Cardiac muscle cell (in vitro differentiated cells and primary cell): ENCODE measurements at places on chromosomes 16 and 17.

DNA sequence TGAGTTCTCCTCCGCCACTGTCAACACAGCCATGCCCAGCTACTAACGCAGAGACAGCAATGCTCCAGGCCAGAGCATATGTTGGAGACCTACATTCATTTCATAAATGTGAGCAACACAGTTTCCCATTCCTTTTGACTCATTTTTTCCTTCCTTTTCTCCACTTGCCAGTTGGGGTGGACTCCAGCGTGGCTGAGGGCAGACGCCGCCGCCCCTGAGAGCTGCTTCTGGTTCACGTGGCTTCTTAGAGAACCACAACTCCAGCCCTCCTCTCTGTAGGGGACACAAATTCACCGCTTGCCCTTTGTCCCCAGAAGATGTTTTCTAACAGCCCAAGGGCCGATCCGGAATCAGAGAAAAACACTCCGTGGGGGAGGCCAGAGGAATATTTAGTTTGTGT, 45.8 kb upstream of the ZCCHC14 start:
- DNase-seq, result no peak

DNA sequence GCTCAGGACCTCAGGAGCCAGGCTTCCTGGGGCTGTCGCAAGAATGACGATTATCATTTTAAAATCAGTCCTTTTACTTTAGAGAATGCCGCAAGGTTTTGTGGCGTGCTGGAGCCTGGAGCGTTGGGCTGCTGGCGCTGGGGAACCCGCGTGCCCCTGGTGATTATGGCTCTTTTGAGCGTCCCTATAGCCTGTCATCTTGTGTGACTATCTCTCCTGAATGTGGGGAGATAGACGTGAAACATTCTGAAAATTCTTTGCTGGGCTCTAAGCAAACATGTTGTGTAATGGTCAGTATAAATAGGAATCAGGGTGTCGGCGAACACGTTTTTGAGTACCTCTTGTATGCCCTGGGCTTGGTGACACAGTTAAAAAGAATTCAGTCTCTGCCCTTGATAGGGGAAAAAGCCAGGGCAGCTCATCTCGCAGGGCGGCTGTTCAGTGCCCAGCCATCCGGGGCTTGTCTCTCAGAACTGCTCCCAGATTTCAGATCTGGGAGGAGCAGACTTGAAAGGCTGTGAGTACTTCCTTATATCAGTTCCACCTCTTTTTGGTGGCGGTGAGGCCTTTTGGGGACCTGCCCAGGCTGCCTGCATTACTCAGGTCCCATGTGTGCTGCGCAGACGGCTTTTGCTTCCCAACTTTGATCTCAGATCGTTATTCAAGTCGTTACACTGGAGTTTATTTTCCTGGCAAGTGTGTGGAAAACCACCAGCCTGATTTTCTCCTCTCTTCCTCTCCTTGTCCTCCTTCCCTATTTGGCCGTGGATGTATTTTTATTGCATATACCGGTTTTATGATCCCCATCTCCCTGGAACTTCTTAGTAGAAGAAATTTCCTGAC, 973 bp downstream of the SLC7A6 start:
- DNase-seq, result peak; percentile 62

GRCh38 chr16:9094011-9094846, 2.8 kb downstream of the HAPSTR1 start:
- DNase-seq, result no peak

DNA sequence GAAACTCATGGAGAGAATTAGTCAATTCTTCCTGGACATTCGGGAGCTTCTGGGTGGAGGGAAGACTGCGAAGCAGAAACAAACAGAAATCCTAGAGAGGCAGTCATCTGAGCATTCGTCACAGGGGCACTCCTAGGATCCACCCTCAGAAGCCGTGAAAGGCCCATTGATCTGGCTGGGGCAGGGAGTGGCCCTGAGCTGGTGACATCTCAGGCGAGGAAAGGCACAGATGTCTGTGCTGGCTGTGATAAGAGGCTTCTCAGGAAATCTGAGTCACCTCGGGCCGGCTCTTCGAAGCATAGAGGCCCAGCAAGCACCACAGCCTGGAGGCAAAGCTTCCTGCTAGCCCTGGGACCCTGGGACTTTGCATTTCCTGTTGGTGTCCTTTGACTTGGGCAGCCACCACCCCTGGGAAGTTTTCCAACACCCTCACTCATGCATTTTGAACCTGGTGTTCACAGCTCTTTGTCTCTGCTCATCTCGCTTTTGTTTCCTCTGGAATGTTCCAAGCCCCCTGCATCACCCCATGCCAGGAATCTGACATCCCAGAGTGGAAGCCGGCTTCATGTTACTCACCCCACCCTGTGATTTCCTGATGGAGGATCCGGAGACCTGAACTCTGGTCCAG, 23.3 kb upstream of the CDRT4 start:
- peak; percentile 42 for DNase-seq

- DNase-seq, result no peak
Measured at GRCh38 chr16:82092711-82093110, 57.7 kb downstream of the HSD17B2 start.

DNA sequence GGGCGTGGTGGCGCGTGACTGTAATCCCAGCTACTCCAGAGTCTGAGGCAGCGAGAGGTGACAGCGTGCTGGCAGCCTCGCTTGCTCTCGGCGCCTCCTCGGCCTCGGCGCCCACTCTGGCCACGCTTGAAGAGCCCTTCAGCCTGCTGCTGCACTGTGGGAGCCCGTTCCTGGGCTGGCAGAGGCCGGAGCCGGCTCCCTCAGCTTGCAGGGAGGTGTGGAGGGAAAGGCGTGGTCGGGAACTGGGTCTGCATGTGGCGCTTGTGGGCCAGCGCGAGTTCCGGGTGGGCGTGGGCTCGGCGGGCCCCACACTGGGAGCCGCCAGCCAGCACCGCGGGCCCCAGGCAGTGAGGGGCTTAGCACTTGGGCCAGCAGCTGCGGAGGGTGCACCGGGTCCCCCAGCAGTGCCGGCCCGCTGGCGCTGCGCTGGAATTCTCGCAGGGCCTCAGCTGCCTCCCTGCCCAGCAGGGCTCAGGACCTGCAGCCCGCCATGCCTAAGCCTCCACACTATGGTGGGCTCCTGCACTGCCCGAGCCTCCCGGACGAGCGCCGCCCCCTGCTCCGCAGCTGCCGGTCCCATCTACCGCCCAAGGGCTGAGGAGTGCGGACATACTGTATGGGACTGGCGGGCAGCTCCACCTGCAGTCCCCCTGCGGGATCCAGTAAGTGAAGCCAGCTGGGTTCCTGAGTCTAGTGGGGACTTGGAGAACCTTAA, 1093.3 kb upstream of the CDH8 start:
- no peak for DNase-seq

DNA sequence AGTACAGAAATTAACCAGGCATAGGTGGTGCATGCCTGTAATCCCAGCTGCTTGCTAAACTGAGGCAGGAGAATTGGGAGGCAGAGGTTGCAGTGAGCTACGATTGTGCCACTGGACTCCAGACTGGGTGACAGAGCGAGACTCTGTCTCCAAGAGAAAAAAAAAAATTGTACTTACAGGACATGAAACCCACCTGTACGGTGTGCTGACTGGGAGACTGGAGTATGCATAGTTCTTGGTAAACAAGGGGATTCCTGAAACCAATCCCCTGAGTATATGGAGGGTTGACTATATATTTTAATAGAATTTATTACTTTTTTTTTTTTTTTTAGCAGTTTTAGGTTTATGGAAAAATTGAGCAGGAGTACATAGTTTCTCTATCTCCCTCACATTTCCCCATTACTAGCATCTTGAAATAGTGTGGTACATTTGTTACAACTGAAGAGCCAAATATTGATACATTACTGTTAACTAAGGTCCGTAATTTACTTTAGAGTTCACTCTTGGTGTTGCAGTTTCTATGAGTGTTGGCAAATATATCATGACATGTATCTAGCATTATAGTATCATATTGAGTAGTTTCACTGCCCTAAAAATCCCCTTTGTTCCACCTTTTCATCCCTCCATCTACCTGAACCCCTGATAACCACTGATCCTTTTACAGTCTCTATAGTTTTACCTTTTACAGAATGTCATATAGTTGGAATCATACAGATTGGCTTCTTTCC, 19.3 kb downstream of the TENT4B start:
- DNase-seq, result no peak

DNA sequence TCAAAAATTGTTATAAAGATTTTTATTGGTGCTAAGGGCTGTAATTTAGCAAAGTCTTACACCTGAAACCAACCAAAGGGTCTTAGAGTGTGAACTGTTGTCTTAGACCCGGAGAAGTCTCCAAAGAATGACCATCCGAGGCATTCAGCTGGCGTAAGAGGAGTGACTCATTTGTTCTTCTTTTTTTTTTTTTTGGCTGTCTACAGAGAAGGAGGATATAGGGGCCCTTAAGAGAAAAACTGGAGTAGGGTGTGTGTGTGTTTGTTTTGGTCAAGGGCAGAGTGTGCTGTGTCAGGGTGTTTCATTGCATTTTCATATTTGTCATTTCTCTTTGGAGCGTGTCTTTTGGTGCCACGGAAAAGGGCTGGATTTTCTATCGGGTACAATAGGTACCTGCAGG, 508.0 kb downstream of the WWOX start:
- DNase-seq, result no peak

DNA sequence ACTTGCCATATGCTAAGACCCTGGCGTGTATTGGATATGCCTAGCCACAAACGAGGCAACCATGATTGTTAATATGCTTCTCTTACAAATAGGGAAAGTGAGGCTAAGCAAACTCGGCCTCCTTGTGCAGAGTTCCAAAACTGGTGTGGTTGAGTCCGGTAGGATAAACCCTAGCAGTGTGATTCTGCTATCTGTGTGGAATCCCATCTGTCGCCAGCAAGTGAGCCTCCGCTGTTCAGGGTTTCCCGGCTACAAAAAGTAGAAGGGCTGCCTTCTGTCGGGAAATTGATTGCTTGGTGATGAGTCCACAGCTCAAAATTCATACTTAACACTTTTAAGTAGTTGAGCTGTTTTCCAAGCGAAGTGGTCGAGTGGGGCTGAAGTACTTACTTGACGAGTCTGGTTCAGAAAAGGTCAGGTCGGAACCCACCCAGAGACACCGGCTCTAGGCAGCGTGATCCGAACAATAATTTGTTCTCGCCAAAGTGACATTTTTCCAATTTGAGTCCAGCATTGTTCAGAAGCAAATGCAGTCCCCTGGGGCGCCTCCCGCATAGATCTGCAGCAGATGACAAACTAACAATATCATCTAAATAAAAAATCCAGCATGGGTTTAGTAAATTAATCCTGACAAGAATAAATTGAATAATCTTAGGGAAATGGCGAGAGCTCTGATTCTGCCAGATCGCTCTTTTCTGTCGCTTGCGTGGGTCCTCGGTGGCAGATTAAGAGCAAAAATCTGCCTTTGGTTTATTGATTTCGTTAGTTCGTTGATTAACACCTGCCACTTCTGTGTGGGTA, 686.7 kb upstream of the RBFOX1 start:
- no peak for DNase-seq

DNA sequence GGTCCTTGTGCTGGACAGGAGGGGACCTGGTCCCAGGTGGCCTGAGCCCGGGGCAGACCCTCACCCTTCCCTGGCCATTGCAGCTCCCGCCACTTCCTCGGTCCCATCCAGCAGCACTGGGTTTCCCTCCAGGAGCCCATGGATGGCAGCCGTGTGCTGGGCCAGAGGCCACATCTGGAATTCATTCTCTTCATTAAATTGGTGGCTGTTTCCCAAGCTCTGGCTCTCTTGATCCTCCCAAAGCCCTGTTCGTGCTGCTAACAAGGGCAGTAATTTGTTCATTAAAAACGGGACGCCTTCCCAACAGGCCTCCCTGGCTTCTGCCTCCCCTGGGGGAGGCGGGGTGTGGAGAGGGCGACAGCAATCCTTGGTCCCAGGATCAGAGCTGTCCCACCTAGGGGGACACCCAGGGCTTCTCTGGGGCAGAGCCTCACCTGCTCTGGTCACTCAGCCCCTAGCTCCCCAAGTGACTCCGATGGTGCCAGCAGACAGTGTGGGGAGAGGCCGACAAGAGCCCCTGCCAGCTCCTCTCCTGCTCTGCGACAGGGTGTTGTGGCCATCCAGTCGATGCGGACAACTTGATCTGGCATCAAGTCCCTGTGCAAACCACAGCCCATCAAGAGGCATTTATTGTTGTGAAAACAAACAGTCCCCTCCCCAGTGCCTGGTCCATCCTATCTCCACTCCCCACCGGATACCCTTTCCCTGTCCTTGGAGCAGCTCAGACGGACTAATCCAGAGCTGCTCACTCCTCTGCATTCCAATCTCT, 44.0 kb downstream of the SDK2 start:
- peak; percentile 13 for DNase-seq

GRCh38 chr16:67185651-67186134, 1.9 kb upstream of the MATCAP1 start:
- no peak for DNase-seq

- no peak for DNase-seq
Measured at GRCh38 chr16:29809850-29810698, 1.9 kb upstream of the PRRT2 start.

DNA sequence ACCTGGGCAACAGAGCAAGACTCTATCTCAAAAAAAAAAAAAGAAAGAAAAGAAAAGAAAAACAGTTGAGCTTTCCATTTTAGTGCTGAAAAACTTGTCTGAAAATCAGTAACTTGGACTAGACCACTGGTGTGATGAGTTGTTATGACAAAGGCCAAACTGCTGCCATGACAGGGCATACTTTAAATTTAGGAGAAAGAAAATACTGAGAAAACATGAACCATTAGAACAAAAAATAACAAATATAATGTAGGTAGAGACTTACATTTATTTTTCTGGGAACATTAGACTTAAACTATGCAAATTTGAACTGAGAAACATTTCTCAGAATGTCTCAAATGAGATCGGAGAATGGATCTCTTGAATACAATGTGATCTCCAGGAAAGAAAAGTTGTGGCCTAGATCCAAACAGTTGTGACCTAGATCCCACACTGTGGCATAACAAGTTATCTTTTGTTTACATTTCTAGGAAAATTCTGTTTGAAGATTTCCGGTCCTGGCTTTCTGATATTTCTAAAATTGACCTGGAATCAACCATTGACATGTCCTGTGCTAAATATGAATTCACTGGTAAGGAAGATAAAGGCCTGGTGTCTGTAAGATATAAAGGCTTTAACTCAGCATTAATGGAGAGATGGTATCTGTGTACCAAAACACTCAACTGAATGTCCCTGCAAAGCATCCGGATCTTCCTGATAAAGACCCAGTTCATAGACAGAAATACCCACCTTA, 10.9 kb downstream of the OGFOD1 start:
- DNase-seq, result no peak

DNA sequence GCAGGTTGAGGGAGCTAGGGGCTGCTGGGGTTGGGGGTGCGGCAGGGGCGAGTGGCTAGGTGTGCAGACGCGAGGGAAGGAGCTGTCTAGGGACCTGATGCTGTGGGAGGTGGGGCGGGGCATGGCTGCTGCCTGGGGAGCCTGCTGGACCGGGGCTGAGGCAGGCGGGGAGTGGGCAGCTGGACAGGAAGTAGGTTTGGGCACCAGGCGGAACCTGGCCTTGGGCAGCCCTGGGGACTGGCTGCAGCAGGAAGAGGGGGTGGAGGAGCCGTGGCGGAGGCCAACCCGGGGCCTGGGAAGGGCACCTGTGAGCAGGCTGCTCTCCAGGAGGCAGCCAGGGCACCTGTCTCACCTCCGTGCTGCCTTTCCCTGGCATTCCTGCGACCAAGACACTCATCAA, 5.9 kb upstream of the DNASE1L2 start:
- DNase-seq, result no peak
